ENCODE measurements at places on chromosomes 13 and 19. TPM values are rescaled to one million over a fixed set of nuclear protein-coding genes. Genes with fewer than 3 reads are reported as not detected.

- no peak for DNase-seq
Observed at GRCh38 chr19:29400917-29401711, 124.7 kb upstream of the VSTM2B start.

GRCh38 chr13:91762957-91763356 is 364.5 kb downstream of the GPC5 start:
- no peak for DNase-seq

DNA sequence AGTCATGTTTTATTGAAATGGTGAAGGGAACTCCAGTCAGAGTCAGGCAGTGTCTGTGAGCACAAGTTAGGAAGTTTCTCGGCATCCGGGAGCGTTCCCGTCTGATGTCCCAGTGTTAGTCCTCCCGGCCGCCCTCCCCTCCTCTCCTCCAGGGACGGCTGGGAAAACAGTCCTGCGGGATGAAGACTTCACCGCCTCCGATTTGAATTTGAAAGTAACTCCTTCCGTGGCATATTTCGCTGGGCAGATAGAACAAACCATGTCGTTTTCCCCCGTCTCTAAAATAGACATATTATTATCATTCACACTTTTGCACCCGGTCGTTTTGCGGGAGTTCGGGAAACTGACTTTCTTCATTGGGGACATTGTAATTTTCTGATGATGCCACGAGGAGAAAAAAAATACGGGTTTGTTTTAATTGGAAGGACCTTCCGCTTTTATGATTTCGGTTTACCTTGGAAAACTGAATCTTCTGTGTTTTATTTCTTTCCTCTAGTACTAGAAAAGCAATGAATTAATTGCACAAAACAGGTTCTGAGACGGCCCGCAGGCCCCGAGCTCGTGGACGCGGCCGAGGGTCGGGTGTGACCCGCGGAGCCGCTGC is 76.6 kb downstream of the ZIC5 start:
- no peak for DNase-seq

SAFB gene
- 121 TPM for total RNA-seq

CYP4F11 gene
- total RNA-seq, result 3.3 TPM

Data from tibial nerve (tissue), 4 donors.